Esophagus muscularis mucosa (tissue), 4 donors: ENCODE measurements at places on chromosomes 2 and 18. TPM values are rescaled to one million over a fixed set of nuclear protein-coding genes. Genes with fewer than 3 reads are reported as not detected.

CTNNA2 gene
- 0.80 TPM for total RNA-seq

GRCh38 chr18:45958730-45959129, 8.4 kb downstream of the EPG5 start:
- no peak for DNase-seq

- DNase-seq, result no peak
These were observed 266.1 kb upstream of the SIX2 start for GRCh38 chr2:45275242-45275805.

DNA sequence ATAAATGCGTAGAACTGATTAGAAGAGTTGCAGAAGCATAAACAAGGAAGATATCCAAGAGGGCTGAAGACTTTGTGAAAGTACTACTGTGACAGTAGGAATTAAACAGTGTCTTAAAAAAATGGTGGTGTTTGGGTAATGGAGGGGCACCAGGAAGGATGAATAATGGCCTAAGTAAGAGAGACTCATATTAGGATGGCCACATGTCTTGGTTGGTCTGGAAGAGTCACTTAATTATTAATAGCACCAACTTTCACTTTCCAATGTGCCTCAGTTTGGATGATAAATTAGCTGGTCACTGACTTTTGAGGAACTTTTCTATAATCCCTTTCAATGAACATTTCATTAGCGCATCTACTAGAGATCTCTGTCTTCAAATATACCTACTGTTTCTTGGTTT, 372.2 kb downstream of the NYAP2 start:
- DNase-seq, result no peak

COL4A3 gene
- 5.1 TPM for total RNA-seq

GRCh38 chr2:501667-502066, 175.5 kb downstream of the TMEM18 start:
- no peak for DNase-seq

- no peak for DNase-seq
These were observed 20.7 kb upstream of the CXCR1 start for GRCh38 chr2:218187296-218188015.

GRCh38 chr2:200747668-200748618, 63.8 kb upstream of the BZW1 start:
- no peak for DNase-seq

- no peak for DNase-seq
These were observed 37.6 kb downstream of the ZNF516 start for GRCh38 chr18:76457475-76457874.

- DNase-seq, result no peak
These were observed 60.5 kb upstream of the SMAD2 start for GRCh38 chr18:47990981-47991380.

- DNase-seq, result no peak
These were observed 81.7 kb downstream of the EPC2 start for GRCh38 chr2:148726228-148726627.

GRCh38 chr2:44498551-44498950, 136.8 kb downstream of the CAMKMT start:
- no peak for DNase-seq

- DNase-seq, result no peak
These were observed 21.4 kb upstream of the C1QL2 start for GRCh38 chr2:119179991-119180390.

GRCh38 chr2:72955228-72956049, 38.1 kb downstream of the EMX1 start:
- no peak for DNase-seq

- no peak for DNase-seq
These were observed 63.2 kb upstream of the ACAA2 start for GRCh38 chr18:49876536-49876935.

C2orf80 gene
- total RNA-seq, result not detected

- no peak for DNase-seq
These were observed 109.2 kb upstream of the GPC1 start for GRCh38 chr2:240326246-240326645.

GPR75 gene
- total RNA-seq, result 3.0 TPM

- DNase-seq, result no peak
These were observed 50.3 kb downstream of the ACTR2 start for GRCh38 chr2:65277791-65278483.

- DNase-seq, result no peak
These were observed 140.9 kb downstream of the SATB2 start for GRCh38 chr2:199316851-199317250.

DNA sequence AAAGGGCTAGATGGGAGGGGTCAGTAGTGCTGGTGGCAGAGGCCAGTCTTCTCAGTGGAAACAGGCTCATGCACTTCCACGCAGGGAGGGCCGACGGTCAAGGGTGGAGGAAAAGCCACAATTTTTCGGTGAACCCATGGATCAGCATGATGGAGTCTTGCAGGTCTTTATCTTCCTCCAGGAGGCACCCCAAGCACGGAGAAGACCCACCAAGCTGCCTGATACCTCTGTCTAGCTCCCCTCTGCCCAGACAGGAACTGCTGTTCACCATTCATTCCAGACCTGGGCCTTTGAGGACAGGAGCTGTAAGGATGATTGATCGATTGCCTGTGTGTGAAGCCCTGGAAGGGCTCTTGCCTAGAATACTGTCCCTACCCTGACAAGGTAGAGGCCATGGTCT, 2.8 kb upstream of the LRRFIP1 start:
- DNase-seq, result no peak

HOXD4 gene
- 0.66 TPM for total RNA-seq

GRCh38 chr18:6718267-6718666, 11.2 kb upstream of the ARHGAP28 start:
- DNase-seq, result no peak

DNA sequence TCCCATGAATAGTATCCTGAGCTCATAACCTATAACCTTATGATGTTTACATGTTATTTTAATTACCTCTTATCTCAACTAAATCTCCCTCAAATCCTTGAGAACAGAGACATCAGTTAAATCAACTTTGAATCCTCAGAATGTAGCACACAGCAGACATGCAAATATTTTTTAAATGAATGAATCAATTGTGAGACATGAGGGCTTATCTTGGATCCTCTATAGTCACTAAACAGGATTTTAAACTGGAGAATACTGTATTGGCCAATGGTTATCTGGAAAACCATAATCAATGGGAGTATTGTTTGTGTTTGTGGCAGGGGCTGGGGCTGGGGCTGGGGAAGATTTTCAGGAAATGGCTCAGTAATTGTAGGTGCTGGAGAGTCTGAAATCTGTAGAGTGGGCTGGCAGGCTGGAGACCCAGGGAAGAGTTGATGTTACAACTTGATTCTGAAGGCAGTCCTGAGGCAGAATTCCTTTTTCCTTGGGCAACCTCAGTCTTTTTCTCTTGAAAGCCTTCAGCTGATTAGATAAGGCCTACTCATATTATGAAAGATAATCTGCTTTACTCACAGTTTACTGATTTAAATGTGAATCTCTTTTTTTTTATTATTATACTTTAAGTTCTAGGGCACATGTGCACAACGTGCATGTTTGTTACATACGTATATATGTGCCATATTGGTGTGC, 106.3 kb downstream of the NCOA1 start:
- no peak for DNase-seq

PKDCC gene
- 219 TPM for total RNA-seq

MAL gene
- total RNA-seq, result 23.3 TPM

GRCh38 chr2:117771969-117772630, 42.4 kb upstream of the DDX18 start:
- DNase-seq, result no peak

DNA sequence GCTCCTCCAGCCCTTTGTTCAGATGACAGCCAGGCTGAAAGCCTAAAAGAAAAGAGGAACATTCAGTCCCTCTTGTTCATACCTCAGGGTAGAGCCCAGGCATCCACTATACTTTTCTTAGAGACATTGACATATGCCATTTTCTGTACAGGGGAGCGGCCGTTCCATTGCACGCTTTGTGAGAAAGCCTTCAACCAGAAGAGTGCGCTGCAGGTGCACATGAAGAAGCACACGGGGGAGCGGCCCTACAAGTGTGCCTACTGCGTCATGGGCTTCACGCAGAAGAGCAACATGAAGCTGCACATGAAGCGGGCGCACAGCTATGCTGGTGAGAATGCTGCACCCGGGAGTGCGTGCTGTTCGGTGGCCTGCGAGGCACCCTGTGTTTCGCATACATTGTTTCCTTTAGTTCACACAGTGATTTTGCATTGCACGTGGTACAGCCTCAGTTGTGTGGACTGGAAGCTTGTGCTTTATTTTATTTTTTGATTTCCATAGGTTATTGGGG, 138.2 kb downstream of the ZNF236 start:
- DNase-seq, result no peak

AGPS gene
- total RNA-seq, result 46.1 TPM

DNA sequence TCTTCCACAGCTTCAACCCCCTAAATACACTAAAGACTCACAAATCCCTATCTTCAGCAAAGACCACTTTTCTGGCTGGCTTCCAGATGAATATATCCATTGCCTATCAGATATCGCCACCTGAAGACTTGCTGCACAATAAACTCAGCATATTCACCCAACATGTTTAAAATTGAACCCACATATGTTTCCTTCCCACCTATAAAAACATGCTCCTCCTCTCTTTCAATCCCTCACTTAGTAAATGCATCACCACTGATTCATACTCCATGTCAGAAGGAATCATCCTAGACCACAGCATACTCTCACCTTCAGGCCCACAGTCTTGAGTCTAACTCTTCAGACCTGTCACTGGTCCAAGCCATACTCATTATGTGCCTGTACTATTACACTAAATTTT, 5.3 kb downstream of the SPC25 start:
- DNase-seq, result no peak
